Camera-type eye (tissue), 1 donor: ENCODE measurements at places on chromosomes 1 and 21. TPM values are rescaled to one million over a fixed set of nuclear protein-coding genes. Genes with fewer than 3 reads are reported as not detected.

SHISA4 gene
- total RNA-seq, result 26.5 TPM

CADM3 gene
- total RNA-seq, result 89.3 TPM

SLC44A5 gene
- 19.1 TPM for total RNA-seq

FNDC10 gene
- 1.9 TPM for total RNA-seq

SASS6 gene
- total RNA-seq, result 12.3 TPM

TUT4 gene
- total RNA-seq, result 180 TPM

IL20 gene
- total RNA-seq, result not detected

PRR9 gene
- total RNA-seq, result not detected

ORC1 gene
- total RNA-seq, result 3.1 TPM

CELA2B gene
- not detected for total RNA-seq

GPR137B gene
- 47.5 TPM for total RNA-seq

ANKRD45 gene
- 4.9 TPM for total RNA-seq
